ENCODE measurements at places on chromosomes 4 and X. TPM values are rescaled to one million over a fixed set of nuclear protein-coding genes. Genes with fewer than 3 reads are reported as not detected.

GRCh38 chrX:97290199-97290598, 406.5 kb downstream of the RPA4 start:
- no peak for DNase-seq

CDS1 gene
- total RNA-seq = under 0.01 TPM

DNA sequence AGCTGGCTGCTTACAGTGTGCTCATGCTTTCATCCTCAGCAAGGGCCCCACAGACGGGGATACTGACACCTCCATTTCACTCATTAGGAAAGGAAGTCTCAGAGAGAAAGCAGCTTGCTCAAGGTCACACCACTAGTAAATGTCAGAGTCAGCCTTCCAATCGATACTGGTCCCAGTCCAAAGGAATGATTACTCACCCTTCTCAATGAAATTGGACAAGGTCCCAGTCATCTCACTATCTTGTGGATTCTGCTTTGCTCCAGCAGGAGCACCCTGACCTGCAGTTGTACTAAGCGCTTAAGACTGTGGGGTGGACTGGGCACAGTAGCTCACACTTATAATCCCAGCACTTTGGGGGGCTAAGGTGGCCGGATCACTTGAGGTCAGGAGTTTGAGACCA, 132.2 kb upstream of the SLC34A2 start:
- no peak for DNase-seq

DNA sequence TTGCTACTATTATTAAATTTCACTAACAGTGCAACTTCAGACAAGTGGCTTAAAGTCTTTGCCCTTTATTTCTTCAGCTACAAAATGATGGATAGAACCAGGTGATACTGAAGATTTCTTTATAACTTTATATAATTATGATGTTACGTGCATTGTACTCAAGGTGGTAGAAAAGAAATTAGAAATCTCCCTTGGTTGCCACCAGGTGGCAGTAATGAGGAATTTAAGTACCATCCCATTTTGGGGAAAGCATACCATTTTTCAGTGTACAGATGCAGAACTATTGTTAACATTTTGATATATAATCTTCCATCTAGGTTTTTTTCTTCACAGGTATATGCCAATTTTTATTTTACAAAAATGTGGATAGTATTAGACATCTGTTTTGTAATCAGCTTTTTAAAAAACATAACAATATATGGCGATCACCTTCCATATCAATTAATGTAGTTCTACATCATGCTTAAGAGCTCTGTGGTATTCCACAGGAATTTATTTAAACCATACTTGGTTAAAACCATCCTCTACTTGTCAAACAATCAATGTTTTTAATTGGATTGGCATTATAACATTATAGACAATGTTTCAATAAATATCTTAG, 37.7 kb upstream of the RAB33B start:
- peak; percentile 67 for DNase-seq

- DNase-seq = no peak
These were observed 16.2 kb downstream of the ARHGEF38 start for GRCh38 chr4:105568584-105568983.

DNA sequence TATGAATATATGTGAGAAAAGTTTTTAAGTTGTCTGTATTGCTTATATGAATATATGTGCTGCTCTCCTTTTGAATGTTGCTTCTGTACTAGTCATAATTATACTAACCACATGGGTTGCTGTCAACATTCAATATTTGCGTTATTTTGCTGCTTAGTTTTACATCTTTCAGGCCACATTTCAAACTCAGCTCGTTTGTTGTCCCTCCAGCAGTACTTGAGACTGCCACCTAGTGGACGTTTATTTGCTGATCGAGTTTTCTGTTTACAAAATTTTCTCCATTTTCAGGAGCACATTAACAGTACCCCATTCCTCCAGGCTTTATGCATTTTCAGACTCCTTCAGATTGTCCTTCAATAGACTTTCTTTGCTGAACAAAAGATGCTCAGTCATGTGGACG, 75.8 kb downstream of the NUDT11 start:
- DNase-seq = peak; percentile 36

CCKAR gene
- total RNA-seq = 0.43 TPM

Measured in fibroblast of villous mesenchyme (primary cell).